ENCODE measurements at places on chromosomes 13 and 19. TPM values are rescaled to one million over a fixed set of nuclear protein-coding genes. Genes with fewer than 3 reads are reported as not detected.
A peak's percentile ranks its signal among the peaks of the same experiment; 100 is the strongest.

Gene DNM2
- 57.8 TPM for total RNA-seq

DNA sequence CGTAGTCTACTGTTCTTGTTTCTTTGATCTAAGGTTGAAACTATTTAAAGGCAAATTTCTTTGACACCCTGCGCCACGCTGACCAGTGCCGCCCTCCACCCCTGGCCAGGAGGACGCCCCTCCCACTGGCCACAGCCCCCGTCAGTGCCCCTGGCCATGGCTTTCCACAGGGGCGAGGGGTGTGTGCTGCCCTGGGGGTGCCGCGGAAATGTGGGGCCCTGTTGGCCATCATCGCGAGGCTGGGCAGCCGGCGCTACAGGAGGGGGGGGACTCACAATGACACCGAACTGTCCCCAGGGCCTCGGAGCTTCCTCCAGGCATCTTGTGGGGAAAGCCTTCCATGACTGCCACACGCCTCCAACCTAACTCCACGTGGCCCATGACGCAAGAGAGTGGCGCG is 10.9 kb downstream of the SHC2 start:
- DNase-seq: no peak

GRCh38 chr19:1230783-1231489 is 6.9 kb downstream of the CBARP start:
- DNase-seq: no peak

- no peak for DNase-seq
These were observed 2.1 kb upstream of the BSG start for GRCh38 chr19:570251-570686.

GRCh38 chr13:96794669-96795068 is 199.6 kb downstream of the OXGR1 start:
- DNase-seq: no peak

Gene RGCC
- 3.1 TPM for total RNA-seq

Gene S1PR4
- not detected for total RNA-seq

Gene DLL3
- 0.03 TPM for total RNA-seq

DNA sequence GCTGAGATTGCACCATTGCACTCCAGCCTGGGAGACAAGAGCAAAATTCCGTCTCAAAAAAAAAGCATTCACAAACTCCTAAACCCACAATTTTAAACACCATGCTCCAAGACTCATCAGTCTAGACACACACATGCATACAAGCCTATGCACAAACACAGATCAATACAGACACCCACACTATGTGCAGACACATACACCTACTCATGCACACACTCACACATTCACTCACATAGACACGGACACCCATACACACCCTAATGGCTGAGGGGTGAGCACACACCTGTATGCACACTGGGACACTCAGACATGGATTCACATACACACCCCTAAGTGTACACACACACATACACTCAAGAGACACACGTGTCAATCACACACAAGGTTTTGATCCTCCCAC is 9.3 kb downstream of the PNMA8B start:
- no peak for DNase-seq

Gene PEAK3
- not detected for total RNA-seq

GRCh38 chr13:85166891-85167290 is 632.3 kb downstream of the SLITRK6 start:
- DNase-seq: no peak

GRCh38 chr13:75173457-75174356 is 308.3 kb downstream of the TBC1D4 start:
- peak; percentile 5 for DNase-seq

Gene CLC
- total RNA-seq: not detected

Gene BAX
- 75.1 TPM for total RNA-seq

GRCh38 chr19:17348700-17349099 is 11.3 kb downstream of the GTPBP3 start:
- peak; percentile 92 for DNase-seq

- no peak for DNase-seq
These were observed 7.6 kb upstream of the CABP5 start for GRCh38 chr19:48051335-48052033.

Gene PEG3
- not detected for total RNA-seq

GRCh38 chr19:45917421-45918091 is 3.0 kb upstream of the NANOS2 start:
- no peak for DNase-seq

GRCh38 chr19:19213426-19214158 is 1.8 kb downstream of the NCAN start:
- DNase-seq: no peak

DNA sequence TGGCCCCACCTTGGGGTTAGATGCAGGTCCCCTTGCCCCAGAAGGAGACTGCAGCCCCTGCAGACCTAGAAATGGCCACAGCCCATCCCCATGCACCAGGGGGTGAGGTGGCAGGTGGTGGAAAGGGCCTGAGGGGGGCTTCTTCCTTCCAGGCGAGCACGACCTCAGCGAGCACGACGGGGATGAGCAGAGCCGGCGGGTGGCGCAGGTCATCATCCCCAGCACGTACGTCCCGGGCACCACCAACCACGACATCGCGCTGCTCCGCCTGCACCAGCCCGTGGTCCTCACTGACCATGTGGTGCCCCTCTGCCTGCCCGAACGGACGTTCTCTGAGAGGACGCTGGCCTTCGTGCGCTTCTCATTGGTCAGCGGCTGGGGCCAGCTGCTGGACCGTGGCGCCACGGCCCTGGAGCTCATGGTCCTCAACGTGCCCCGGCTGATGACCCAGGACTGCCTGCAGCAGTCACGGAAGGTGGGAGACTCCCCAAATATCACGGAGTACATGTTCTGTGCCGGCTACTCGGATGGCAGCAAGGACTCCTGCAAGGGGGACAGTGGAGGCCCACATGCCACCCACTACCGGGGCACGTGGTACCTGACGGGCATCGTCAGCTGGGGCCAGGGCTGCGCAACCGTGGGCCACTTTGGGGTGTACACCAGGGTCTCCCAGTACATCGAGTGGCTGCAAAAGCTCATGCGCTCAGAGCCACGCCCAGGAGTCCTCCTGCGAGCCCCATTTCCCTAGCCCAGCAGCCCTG is 4.2 kb upstream of the F10 start:
- DNase-seq: no peak

- DNase-seq: no peak
These were observed 216.1 kb downstream of the SLITRK1 start for GRCh38 chr13:83666141-83666540.

DNA sequence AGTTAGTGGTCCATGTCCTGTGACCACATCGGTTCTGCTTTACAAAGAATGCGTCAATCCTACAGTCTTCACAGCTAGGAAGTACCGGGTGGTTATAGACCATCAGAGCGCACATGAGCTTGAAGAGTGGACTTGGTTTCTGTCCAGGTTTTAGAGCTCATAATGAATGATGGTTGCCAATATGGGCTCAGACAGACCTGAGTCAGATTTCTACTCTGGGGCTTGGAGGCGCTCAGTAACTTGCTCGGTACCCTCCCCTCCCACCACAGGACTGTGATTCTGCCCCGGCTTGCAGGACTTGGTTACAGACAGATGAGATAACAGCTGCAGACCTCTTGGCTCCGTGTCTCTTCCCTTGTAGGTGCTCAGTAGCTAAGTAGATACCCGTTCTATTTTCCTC is 284.7 kb downstream of the TSHZ3 start:
- DNase-seq: no peak

Gene TMEM255B
- 2.7 TPM for total RNA-seq

- DNase-seq: no peak
These were observed 319.9 kb downstream of the ATP8A2 start for GRCh38 chr13:25691654-25692053.

All from SJSA1 (cell line).